ENCODE measurements at places on chromosomes 16 and 17.
A peak's percentile ranks its signal among the peaks of the same experiment; 100 is the strongest.

DNA sequence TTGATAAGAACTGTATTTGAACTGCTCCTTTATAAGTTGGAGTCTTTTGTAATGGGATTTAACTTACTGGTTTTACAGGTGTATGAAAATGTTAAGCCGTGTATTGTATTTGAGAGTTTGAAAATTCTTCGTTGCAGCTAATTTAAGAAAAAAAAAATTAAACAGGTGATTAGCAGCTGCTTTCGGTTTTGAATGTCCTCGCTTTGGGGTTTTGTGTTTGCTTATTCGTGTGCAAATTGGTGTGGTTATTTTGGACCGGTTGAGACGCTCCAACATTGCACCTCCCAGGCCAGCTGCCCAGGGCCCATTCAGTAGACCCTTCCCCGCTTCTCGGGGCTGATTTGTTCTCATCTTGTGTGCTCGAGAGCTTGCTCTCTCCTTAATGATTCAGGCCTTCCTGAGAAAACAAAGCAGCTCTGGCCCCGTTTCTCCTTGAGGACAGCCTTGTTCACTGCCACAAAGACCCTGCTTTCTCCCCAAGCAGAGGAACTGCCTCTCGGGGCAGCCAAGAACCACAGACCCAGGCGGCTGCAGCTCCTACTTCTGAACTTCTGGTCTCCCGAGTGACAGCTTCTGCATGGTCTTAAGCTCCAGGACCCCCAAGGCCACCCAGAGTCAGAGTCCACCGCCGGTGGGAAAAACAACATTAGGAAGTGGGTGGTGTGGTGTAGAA, 100.5 kb downstream of the MSI2 start:
- H3K27me3 ChIP-seq: no peaks in the 10 kb centered on the region
- peak overlapping the region; percentile 50 for H3K27ac ChIP-seq
- H3K4me3 ChIP-seq: no peak overlapping the region
- H3K36me3 ChIP-seq: no peaks in the 10 kb centered on the region
- DNase-seq: no peak

DNA sequence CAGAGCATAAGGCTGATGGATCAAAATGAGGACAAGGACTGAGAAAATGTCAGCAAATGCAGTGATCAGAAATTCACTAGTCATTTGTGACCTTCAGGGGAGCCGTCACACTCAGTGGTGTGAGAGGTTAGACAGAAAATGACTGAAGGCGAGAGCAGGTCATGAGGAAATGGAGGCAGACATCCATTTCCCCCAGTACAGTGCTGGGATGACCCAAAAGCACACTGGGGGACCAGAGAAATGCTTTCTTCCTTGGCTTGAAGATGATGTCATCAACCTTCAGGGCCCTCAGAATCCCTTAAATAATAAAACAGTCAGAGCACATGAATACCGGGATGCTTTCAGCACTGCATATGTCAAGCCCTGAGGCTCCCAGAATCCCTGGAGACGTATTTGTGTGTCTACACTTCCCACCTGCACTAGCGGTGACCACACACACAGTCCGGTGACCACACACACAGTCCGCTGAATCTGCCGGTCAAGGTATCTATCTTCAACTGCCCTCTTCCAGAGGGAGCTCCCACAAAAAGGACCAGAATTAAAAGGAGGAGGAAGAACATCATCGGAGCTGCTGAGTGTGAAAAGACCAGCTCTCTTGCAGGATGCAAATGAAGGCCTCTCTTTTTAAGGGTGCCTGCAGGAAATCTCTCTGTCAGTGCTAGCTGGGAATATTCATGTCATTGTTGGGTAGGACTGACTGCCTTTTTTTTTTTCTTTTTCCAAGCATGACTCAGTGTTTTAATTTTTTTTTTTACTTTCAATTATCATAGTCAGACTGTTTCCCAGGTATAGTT, 8.2 kb downstream of the UBE2O start:
- H3K4me1 ChIP-seq: peaks cover 78% of the 10 kb centered on the region
- no peak overlapping the region for H3K4me3 ChIP-seq
- DNase-seq: no peak
- H3K27me3 ChIP-seq: no peaks in the 10 kb centered on the region

DNA sequence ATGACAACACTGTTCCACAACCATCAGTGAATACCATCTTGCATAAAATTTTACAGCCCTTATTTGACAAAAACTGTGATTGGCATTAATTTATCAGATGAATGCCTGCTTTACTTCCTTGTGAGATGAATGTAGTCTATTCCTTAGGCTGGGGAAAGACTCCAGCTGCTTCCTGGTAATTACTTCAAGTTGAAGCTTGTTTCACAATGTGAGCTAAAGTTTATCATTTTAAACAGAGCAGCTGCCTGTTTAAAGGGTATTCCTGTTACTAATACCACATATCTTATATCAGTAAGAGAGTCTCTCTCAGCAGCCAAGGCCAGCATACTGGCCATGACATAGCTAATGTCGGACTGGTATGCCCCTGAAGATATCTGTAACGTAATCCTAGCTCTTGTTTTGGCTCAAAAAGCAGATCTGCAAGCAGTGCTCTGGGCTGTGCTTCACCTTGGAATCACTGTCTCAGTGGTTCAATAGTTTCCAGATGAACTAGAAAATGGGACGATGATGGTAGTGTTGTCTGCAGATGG, 13.2 kb upstream of the ARL2BP start:
- H3K4me1 ChIP-seq: peaks cover 6% of the 10 kb centered on the region
- H3K4me3 ChIP-seq: no peak overlapping the region
- peaks cover 43% of the 10 kb centered on the region for H3K36me3 ChIP-seq
- H3K27me3 ChIP-seq: no peaks in the 10 kb centered on the region

- DNase-seq: no peak
- H3K4me3 ChIP-seq: no peak overlapping the region
- H3K27me3 ChIP-seq: no peaks in the 10 kb centered on the region
- H3K27ac ChIP-seq: peak overlapping the region; percentile 64
- H3K4me1 ChIP-seq: peaks cover 45% of the 10 kb centered on the region
Measured at GRCh38 chr17:45265821-45266220, 3.9 kb upstream of the SPATA32 start.

DNA sequence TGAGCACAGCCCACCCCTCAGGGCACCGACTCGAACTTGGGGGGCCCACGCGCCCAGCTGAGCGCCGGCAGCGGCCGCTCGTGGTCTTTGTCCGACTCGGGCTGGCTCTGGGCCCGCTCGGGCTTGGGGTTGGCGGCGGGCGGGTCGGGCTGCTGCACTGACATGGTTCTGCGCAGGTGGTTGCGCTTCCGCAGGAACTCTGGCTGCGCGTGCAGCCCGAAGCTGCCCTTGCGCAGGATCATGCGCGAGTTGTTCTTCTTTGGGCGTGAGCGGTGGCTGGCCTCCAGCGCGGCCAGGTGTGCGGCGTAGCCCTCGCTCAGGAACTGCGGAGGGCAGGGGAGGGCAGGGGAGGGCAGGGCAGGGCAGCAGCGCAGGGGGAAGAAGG, 11.1 kb downstream of the PIMREG start:
- H3K27me3 ChIP-seq: no peaks in the 10 kb centered on the region
- H3K36me3 ChIP-seq: no peaks in the 10 kb centered on the region
- H3K4me1 ChIP-seq: peaks cover 15% of the 10 kb centered on the region
- no peak overlapping the region for H3K27ac ChIP-seq
- H3K4me3 ChIP-seq: no peak overlapping the region

- H3K27me3 ChIP-seq: peaks cover 6% of the 10 kb centered on the region
- no peaks in the 10 kb centered on the region for H3K4me1 ChIP-seq
- H3K36me3 ChIP-seq: no peaks in the 10 kb centered on the region
Measured at GRCh38 chr17:4625181-4625617, 16.3 kb downstream of the ALOX15 start.

DNA sequence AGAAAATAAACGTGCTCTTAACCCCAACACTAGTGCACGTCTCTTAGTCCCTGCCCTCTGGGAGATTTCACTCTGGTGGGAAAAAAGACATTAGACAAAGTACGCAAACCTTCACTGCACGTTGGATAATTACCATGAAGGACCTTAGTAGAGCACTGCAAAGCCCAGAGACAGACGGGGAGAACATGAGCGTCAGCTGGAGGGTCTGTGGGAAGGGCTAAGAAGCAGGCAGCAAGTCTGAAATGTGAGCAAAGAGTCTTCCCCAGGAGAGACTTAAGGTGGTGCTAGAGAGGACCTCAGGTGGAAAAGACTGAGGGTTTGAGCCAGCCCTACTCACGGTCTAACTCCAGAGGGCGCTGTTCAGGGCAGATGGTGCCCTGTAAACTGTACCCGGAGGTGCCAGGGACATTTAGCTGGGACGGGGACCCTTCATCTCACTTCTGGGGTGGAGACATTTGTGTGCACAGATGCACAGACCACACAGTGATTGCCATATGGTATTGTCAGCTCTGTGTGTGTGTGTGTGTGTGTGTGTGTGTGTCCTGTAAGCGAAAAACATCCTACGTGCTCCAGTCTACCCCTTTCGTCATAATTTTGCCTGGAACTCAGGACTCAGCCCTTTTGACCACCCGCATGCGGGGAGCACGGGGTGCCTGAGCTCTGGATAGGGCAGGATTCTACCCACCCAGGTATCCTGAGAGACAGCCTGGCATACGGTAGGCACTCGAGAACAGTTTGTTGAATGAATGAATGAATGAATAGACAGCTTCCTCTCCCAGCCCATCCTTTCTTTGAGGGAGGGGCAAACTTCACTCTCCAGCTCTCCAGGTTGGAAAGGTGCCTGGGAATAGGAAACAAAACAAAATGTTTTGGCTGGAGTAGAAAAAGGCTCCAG, 10.1 kb upstream of the STAC2 start:
- no peaks in the 10 kb centered on the region for H3K36me3 ChIP-seq
- H3K27ac ChIP-seq: no peak overlapping the region
- DNase-seq: peak; percentile 80
- H3K27me3 ChIP-seq: peaks cover 2% of the 10 kb centered on the region
- no peak overlapping the region for H3K4me3 ChIP-seq
- H3K4me1 ChIP-seq: peaks cover 35% of the 10 kb centered on the region

- no peaks in the 10 kb centered on the region for H3K36me3 ChIP-seq
- peaks cover 31% of the 10 kb centered on the region for H3K4me1 ChIP-seq
- DNase-seq: peak; percentile 26
- H3K27ac ChIP-seq: peak overlapping the region; percentile 77
- peak overlapping the region; percentile 46 for H3K4me3 ChIP-seq
Measured at GRCh38 chr16:84641643-84642358, 6.5 kb upstream of the KLHL36 start.

DNA sequence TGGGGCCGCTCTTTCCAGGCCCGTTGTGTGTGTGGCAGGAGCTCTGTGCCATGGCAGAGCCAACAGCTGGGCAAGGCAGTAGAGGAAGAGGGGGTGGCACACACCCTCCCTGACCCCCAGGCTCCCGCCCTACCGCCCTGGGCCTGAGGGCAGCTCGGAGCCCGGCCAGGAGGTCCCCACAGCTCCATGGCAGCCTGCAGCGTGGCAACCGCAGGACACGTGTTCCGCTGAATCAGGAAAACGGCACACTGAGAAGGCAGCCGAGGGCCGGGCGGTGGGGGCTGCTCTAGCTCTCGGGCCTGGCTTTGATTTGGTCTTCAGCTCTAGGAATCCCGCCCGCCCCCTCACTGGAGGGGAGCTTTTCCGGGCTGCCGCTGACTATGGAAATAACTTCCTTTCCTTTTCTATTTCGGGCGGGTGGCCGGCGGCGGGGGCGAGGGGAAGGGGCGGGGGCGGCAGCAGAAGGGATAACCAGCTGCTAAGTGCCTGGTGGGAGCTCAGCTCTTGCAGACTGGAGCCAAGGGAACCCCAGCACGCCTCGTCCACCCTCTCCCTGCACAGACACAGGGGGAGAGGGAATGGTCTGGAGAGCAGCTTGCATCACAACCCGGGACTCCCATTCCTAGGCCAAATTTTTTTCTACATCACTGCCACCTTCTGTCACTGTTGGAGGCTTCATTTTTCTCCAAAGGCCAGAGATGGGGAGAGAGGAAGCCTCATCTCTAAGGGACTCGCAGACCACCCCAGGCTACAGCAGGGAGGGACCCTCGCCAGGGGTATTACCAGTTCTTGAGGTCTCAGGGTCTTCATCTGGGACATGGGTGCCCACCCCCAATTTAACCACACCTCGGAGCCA, 24.8 kb upstream of the MRPS23 start:
- DNase-seq: peak; percentile 64
- peaks cover 26% of the 10 kb centered on the region for H3K27me3 ChIP-seq
- peak overlapping the region; percentile 27 for H3K4me3 ChIP-seq
- peaks cover 25% of the 10 kb centered on the region for H3K4me1 ChIP-seq
- H3K36me3 ChIP-seq: no peaks in the 10 kb centered on the region
- H3K27ac ChIP-seq: no peak overlapping the region

DNA sequence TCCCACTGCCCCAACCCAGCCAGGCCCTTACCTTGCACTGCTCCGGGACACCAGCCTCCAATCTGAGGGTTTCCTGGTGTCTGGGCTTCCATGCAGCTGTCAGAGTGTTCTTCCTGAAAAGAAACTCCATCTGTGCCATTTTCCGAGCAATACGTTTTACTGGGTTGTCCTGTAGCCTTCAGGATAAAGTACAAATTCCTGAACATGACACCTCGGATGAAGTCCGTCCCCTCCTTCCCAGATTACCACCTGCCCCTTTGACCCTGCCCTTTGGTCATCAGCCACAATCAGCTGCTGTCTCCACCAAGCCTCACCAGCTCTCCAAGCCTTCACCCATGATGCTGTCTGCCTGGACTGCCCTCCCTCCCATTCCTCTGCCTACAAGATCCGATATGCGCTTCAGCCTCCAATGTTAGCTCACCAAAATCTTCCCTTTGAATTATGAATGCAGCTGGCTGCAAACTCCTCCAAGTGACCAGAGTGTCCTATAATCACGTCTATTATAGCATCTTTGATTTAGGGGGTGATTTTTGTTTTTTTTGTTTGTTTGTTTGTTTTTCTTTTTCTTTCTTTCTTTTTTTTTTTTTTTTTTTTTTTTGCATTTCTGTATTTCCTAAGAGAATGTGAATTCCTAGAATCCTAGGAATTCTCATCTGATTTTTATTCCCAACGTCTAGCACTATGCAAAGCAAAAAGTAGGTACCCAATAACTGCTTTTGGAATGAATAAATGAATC, 60.6 kb upstream of the KIFC3 start:
- H3K4me1 ChIP-seq: no peaks in the 10 kb centered on the region
- no peak overlapping the region for H3K27ac ChIP-seq
- H3K4me3 ChIP-seq: no peak overlapping the region
- no peaks in the 10 kb centered on the region for H3K36me3 ChIP-seq
- DNase-seq: no peak

GRCh38 chr17:75152523-75152921, 1.8 kb downstream of the JPT1 start:
- no peaks in the 10 kb centered on the region for H3K27me3 ChIP-seq
- H3K4me1 ChIP-seq: peaks cover 35% of the 10 kb centered on the region
- peaks cover 28% of the 10 kb centered on the region for H3K36me3 ChIP-seq
- DNase-seq: no peak
- peak overlapping the region; percentile 94 for H3K4me3 ChIP-seq

DNA sequence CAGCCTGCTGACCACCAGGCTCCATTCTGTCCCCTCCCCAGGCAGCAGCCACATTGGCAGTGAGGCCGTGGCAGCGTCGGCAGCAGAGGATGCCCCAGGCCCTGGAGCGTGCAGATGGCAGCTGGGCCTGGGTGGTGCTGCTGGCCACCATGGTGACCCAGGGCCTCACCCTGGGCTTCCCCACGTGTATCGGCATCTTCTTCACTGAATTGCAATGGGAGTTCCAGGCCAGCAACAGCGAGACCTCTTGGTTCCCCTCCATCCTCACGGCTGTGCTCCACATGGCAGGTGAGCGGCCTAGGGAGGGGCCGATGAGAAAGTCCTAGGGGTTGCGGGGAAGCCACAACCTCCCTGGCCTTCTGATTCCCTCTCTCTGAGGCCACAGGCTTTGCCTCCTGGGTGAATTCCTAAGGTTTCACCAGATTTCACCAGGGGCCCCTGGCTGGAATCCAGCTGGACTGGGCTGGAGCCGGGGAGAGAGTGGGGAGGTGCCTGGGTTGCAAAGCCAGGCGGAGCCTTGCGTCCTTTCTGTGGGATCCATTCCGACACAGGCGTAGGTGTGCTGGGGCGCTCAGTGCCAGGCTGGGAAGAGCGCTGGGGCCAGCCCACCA, 5.9 kb downstream of the SLC16A5 start:
- H3K4me1 ChIP-seq: peaks cover 9% of the 10 kb centered on the region
- H3K27me3 ChIP-seq: no peaks in the 10 kb centered on the region

GRCh38 chr16:55478827-55479429, at the start of gene MMP2:
Gene MMP2, plus strand, starts transcription at chr16:55479198. Its CDS starts 282 bp downstream, at chr16:55479480.
- no peaks in the 10 kb centered on the region for H3K36me3 ChIP-seq
- peaks cover 31% of the 10 kb centered on the region for H3K27me3 ChIP-seq
- no peak for DNase-seq

Data from activated CD8-positive, alpha-beta T cell treated with anti-CD3 and anti-CD28 coated beads for 36 hours (primary cell).